ENCODE measurements at places on chromosomes 1 and 21.

DNA sequence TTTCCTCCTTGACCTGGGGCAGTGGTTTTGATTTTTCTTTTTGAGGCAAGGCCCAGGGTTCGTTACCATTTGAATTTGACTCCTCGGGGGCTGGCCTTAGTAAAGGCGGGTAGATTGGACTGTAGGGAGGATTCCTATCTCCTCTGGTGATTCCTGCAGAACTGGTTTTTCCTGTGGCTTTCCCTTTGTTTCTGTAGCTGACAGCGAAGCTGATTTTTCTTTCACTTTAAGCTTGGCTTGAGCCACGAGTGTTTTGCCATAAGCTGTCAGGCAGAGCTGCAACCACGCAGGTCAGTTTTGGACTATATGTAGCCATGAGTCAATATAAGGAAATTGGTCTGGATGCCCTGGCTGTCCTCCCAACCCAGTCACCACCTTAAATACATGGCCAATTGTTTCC, 28.7 kb upstream of the KCNJ15 start:
- DNase-seq = no peak

- peak; percentile 85 for DNase-seq
These were observed 296.1 kb downstream of the PTPRC start for GRCh38 chr1:198934901-198935305.

DNA sequence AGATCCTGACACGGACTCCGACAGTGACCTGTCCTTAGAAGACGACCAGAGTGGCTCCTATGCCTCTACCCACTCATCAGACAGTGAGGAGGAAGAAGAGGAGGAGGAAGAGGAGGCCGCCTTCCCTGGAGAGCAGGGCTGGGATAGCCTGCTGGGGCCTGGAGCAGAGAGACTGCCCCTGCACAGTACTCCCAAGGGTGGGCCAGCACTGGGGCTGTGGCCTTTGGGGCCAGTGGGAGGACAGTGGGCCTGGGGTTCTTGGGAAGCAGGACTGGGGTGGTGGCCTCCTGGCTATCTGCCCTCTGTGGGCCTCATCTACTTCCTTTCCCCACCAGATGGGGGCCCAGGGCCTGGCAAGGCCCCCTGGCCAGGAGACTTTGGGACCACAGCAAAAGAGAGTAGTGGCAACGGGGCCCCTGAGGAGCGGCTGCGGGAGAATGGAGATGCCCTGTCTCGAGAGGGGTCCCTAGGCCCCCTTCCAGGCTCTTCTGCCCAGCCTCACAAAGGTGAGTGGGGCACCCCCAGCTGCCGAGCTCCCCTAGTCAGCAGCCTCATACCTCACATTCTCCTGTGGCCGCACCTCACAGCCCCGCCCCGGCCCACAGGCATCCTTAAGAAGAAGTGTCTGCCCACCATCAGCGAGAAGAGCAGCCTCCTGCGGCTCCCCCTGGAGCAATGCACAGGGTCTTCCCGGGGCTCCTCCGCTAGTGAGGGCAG, 10.0 kb downstream of the PSRC1 start:
- no peak for DNase-seq

- DNase-seq = no peak
These were observed 70.4 kb upstream of the ANGPTL1 start for GRCh38 chr1:178941261-178941689.

DNA sequence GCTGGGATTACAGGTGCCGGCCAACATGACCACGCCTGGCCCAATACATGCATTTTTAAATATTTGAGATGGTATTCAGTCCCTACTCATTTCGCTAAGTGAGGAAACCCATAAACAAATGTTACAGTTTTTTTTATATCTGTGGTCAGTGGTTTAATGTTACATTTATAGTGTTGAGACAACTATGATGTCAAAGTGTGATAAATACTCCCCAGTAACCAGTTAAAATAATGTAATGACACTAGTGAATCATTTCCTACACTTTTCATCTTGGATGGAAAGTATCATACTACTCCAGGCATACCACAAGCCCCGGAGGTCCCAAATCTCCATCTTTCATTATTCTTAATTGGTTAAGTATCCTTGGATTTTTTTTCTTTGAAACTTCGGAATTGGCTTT, 87.5 kb upstream of the KIF26B start:
- DNase-seq = no peak

- no peak for DNase-seq
These were observed 40.6 kb downstream of the GJA5 start for GRCh38 chr1:147719711-147720225.

- no peak for DNase-seq
These were observed 51.2 kb downstream of the DIP2A start for GRCh38 chr21:46509741-46510502.

GRCh38 chr1:184627007-184627341, 127.7 kb downstream of the EDEM3 start:
- no peak for DNase-seq

DNA sequence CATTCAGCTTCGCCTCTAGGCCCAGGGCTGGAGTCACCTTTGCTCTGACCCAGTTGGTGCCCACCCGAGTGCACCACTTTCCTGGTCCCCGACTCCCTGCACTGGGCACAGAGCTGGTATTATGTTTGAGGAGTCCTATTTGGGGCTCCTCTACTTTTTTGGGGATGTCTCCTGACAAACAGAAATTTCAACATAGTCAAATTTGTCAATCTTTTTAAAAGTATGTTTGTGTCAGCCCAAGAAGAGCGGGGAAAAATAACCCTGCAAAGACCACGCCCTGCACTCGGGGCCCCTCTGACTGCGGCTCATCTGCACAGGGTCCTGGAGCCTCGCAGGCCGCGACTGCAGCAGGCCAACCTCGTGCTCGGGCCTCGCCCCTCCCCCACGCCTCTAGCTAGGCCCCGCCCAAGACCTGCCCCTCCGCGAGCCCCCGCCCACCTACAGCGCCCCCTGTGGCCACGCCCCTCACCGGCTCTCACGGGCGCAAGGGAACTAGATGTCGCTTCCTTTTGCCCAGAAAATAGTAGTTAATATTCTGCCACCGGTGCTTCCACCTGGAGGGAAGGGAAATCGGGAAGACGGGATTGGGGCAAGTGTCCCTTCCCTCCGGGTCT, 11.4 kb downstream of the FAM229A start:
- DNase-seq = no peak

- no peak for DNase-seq
These were observed 52.0 kb downstream of the FOXJ3 start for GRCh38 chr1:42282867-42283583.

DNA sequence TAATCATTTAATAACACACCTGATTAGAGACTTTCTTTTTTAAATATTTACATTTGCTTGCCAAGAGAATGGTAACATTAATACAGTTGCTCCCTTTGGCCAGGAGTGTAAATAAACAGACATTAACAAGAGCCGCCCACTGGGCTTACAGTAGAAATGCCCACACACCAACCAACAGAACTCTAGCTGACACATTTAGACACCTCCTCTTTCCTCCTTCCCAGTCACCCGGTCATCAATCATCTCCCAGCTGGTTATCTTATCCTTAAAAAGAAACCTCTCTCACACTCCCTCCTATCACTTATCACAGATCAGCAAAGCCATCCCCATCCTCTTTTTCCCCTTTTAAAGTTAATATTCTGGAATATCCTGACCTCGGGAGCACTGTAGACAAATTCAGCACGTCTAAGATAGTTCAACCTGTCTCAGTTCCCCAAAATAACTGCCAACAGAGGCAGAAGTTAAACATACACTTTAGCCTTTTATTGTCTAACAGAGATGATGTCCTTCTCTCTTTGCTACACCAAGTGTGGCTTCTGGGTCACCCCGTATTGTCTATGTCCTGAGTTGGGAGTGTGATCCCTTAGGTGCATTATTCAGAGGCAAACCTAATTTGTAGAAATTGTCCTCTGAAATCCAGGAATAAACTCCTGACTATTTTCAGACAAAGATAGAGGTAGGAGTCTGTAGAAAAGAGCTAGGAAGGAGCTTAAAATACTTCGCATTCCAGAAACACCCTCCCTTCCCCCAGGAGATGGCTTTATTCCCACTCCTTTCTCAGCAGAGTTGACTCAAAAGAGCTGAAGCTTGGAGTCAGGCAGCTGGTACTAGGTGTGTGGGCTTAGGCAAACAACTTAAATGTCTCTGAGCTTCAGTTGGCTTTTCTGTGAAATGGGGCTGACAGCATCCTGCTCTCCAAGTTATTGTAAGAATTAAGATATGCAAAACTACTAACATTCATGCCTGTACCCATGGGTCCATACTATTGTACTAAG, 8.8 kb downstream of the MYCL start:
- DNase-seq = no peak

DNA sequence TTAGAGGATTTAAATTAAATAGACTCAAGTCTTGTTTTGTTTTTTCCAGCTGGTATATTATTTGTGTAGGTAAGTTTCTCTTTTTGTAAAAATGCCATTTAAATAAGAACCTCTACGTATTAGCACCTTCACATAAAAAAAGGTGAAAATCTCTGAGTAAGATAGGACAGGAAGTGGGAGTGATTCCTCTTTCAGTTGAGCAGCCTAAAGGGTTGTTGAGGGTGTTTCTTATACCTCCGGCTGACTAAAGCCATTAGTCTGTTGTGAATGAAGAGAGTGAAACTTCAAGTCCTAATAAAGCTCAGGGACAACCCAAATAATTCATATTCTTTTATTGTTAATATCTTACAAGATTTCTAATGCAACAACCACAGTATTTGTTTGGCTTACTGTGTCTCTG, 188.7 kb downstream of the CHRM3 start:
- DNase-seq = no peak

DNA sequence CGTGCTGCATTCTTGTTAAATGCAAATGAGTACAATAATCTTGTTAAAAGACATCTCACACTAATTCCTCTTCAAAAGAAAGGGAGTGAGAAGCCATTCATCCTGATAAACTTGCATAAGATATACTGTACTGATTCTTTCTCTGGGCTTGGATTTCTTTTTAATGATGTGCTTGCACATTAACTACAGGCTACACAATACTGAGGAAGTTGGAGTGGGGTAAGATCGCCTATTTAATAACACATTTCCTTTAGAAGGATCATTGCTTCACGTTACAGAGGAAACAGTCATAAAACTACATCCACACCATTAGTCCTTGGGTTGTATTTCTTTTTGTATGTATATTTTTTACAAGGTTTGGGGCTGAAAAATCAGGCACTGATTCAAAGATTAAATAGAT, 36.6 kb downstream of the NRIP1 start:
- DNase-seq = no peak

DNA sequence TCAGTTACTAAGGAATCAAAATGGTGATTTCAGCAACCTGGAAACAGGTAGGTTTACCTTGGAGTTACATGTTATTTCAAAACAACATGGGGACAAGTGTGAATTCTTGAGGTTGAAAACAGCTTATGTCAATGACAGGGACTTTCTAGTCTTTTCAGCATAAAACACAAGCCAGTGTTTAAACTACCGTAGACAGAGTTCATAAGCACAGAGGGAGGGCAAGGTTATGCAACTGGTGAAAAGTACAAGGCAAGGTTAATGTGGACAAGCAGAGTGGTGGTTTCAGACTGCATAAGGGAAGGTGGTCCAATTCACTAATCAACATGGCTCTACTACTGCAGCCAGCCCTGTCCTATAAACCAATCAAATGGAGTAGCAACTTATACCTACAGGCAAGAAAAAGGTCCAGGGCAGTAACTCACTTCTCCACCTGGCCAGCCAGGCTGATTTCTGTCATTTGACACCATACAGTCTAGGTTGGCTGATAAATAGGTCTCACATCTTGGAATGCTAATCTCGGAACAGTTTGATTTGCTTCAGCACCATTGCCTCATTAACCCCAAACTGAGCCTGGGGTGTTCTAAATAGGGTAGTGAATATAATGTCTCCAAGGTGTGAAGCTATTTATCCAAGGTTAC, 250.3 kb upstream of the PROX1 start:
- no peak for DNase-seq

DNA sequence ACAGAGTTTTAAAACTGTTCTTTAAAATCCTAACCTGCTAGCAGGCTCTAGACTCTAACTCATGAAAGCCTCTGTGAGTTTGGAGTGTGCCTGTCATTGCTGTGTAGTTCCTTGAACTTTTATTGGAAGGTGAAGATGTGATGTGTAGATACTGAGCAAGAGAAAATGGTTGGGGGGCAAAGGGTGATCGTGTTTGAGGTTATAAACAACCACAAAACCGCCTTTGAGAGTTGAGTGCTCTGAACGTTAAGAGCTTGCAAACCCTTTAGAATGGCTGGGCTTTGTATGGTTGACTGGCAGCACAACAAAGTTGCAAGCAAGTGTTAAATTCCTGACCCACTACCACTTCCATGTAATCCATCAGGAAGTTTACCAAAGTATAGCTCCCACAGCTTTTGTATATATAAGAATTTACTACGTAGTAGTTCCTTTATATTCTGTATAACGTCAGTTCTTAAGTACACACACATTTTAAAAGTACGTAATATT, 19.6 kb downstream of the BACE2 start:
- DNase-seq = no peak

DNA sequence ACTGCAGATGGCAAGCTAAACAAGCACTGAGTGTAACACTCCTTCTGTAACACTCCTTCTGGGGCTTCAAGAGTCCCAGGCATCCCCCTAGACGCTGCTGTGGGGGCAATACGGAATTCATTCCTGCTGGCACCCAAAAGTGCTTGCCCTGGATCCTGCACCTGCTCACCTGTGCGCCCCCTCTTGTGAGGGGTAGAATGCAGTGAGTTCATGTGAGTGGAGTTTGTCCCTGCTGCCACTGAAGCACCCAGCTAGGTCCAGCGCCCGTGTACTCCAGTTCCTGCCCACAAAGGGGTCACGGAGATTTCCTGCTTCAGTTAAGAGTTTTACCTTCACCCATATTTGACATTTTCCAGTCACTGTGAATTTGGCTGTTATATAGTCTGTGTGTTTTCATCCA, 130.0 kb downstream of the SNX7 start:
- DNase-seq = no peak

- peak; percentile 34 for DNase-seq
These were observed 10.1 kb downstream of the CFAP45 start for GRCh38 chr1:159889821-159890252.

DNA sequence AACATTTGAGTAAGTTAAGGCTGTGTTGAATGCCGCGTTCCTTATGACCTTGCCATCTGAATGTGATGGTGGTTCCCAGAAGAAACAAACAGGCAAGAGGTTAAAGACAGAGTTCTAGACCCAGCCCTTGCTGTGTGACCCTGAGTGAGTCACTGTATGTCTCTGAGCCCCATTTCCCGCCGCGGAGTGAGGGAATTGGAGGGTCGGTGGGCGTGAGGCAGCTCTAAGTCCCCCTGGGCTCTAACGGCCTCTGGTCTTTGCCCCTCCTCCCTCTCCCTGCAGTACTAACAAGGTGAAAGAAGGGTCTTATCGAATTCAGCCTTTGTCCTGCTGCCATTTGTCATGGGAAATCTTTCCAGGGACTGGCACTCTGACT, 40.4 kb downstream of the OLIG1 start:
- no peak for DNase-seq

DNA sequence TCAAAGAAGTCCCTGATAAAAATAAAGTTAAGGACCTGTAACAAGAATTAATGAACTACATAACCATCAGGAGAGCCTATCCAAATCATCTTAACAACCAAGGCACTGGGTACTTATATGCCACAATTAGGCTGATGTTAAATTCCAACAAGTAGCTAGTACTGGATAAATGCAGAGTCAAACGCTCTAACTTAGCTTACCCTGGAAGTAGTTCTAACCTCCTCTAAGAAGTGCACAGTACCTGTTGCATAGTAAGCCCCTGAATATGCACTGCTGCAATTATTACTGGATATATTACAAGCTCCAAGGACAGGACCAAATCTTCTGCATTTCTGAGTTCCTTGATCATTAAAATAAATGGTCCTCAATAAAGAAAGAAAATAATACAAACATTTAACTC, 125.8 kb downstream of the RERE start:
- no peak for DNase-seq

- no peak for DNase-seq
These were observed 135.4 kb upstream of the BACE2 start for GRCh38 chr21:41032541-41032940.
